Left ventricle myocardium superior (tissue), 1 donor: ENCODE measurements at places on chromosomes 5 and 9.

- no peak for DNase-seq
These were observed 581.4 kb downstream of the CDK5RAP2 start for GRCh38 chr9:119998614-119999013.

- DNase-seq = no peak
These were observed 109.7 kb downstream of the LPAR1 start for GRCh38 chr9:110928599-110928998.

DNA sequence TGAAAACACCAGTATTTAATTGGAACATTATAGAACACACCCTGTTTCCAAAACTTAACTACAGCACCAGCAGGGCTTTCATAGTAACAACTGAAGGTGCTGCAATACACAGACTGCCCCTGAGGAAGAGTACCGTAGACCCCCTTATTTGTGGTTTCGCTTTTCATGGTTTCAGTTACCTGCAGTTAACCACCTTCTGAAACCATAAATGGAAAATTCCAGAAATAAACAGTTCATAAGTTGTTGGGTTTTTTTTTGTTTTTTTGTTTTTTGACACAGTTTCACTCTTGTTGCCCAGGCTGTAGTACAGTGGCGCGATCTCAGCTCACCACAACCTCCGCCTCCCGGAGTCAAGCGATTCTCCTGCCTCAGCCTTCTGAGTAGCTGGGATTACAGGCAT is 9.5 kb upstream of the GLDC start:
- no peak for DNase-seq

GRCh38 chr5:107510125-107510524 is 160.6 kb downstream of the EFNA5 start:
- DNase-seq = no peak

DNA sequence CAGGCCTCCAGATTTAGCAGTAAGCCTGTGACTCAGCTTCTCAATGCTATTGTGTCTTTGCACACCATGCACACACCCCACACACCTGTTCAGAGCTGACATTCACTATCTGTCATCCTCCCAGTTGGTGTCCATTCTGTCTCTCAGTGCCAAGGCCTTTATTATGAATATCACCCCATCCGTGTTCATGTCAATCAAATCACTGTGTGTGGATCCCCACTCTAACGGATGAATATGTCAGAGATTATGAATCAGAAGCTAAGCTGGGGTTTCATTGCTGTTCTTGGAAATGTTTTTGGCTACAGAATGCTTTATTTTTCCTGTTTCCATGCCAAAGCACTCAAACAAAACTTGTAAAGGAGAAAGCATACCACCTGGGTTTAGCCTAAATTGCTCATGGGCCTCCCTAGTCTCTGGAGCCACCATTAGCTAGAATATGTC is 9.4 kb upstream of the MAMDC2 start:
- no peak for DNase-seq

DNA sequence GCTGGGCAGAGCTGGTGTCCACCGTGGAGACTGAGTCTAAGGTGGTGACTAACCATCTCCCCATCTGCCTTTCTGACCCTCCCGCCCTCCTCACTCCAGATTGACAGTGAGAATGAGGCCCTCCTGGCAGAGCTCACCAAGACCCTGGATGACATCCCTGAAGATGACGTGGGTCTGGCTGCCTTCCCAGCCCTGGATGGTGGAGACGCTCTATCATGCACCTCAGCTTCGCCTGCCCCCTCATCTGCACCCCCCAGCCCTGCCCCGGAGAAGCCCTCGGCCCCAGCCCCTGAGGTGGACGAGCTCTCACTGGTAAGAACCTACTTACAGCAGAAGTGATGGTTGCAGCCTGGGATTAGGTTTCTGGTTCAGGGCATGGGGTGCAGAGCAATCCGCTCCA is 96.5 kb downstream of the PPARGC1B start:
- peak; percentile 75 for DNase-seq

DNA sequence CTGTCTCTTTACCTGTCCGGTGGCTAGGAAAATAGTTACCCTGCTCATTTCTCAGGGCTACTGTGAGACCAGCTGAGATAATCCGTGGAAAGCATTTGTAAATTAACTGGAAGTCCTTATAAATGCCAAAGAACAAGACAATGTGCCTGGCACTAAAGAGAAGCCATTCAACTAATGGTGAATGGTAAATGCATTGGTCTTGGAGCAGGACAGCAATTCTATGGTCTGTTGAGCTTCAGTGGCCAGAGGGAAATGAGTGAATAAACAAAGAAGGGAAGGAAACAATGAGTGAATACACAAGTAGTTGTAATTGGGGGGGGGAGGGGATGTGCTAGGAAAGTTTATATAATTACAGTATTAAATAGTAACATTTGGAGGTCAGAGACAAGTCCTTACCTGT is 353.6 kb downstream of the SEMA5A start:
- no peak for DNase-seq

DNA sequence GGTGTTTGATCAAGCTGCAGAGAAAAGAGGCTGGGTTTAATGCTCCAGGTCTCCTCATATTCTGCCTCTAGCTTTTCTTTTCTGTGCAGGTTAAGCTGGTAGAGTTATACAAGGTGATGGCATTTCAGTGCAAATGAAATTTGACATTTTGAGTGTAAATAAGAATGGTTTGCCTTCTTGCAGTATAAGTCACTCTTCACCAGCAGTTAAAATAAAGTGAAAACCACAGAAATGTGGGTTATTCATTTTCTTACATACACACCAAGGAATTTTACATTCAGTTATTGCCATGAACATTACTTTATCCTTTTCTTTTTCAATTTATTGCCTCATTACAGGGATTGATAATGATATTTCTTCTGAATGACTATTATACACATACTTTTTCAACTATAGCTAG is 337.5 kb upstream of the PCSK5 start:
- no peak for DNase-seq

DNA sequence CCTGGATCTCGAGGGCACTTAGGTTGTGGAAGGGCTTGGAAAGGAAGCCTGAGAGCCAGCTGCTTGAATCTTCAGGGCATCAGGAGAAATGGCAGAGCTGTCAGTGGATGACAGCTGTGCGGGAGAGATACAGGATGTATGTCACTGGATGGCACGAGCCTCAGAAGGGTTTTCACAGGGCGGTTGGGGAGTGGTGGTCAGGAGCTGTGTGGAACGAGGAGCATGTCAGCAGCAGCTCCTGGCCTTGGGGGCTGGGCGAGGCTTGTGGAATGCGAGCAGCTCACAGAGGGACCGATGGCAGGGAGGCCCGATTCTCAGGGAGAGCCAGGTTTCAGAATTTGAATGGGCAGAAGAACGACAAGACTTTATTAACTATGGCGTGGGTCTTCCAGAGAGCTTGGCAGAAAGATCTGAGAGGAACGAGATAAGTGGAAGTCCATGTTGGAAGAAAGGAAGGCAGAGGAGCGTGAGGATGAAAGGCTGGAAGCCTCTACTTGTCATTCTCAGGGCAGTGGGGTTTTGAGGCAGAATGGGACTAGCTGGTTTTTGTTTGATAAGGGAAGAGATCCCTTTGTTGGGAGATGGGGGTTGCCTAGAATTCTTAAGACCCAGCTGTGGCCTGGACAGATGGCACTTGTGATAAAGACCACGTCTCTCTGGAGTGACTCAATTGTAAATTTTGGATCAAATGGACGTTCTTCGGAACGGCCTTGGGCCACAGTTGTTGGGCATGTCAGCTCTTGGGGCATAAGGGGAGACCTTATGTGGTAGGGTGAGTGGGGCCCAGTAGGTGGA is 60.3 kb downstream of the SNX30 start:
- no peak for DNase-seq

DNA sequence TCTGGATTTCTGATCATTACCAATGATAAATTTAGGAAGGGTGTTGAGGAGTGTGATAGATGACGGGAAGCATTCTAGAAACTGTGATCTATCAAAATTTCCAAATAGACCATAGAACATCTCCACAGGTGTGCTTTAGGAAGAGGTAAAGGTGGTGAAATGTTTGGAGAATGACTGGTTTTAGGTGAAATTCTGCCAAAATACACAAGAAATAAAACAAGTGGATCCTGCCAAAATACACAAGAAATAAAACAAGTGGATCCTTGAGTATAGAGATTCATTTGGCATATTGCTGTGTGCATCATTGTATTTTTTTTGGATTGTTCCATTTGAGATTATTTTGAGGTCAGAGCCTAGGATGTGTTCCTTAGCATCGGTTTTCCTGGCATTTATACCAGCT is 88.3 kb upstream of the CTNND2 start:
- DNase-seq = no peak

- no peak for DNase-seq
These were observed 248.3 kb downstream of the FSTL4 start for GRCh38 chr5:133363807-133364587.

DNA sequence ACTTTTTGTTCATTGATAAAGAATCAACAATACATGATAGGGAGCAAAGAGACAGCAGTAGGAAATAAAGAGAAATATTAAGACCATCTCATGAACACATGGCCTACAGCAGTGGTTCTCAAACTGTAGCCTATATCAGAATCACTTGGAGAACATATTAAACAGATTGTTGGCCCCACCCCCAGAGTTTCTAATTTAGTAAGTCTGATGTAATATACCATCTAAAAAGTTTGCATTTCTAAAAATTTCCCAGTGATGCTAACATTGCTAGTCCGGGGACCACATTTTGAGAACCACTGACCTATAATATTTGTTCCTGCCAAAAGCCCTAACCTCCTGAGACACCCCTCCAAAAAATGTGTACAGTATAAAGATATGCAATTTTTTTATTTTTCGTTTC is 306.2 kb upstream of the NREP start:
- no peak for DNase-seq

DNA sequence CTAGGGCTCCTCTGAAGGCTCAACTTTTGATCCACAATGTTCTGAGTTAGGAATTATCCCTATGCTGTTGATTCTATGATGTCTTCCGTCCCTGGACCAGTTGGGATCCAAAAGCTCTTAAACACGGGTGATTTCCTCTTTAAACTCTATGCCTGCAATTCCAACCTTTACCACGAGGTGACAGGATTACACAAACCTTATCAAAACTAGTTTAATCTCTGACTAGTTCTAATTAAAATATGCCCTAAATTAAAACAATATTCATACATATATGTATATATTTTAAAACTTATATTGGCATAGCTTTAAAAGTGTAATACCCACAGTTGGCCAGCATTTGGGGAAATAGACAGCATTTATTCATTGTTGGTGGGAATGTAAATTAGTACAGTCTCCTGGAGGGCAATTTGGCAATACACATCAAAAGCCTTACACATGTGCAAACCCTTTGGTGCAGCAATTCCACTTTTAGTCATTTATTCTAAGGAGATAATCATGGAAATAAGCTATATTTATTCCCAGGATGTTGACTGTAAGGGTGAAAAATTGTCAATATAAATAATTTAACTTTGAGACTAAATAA is 51.6 kb upstream of the PHYKPL start:
- DNase-seq = no peak

GRCh38 chr9:92527291-92527828 is 8.4 kb downstream of the ECM2 start:
- no peak for DNase-seq

GRCh38 chr5:163475411-163475810 is 15.0 kb downstream of the HMMR start:
- no peak for DNase-seq

DNA sequence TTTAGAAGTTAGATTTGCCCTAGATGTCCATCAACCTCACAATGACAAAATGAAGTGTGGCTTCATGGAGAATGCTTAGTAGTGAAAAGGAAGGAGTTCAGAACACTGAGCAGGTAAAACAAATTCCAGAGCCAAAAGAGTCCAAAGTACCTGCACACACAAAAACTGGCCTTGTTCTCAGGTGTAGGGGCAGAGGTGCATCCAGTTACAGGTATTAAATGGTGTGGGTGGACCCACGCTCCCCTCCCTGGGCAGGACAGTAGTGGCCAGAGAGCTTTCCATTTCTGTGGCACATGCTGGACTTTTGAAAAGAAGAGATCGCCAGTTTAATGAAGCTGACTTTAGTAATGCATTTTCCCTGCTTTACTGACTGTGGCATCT is 47.2 kb downstream of the SECISBP2 start:
- DNase-seq = no peak

- no peak for DNase-seq
These were observed 26.9 kb downstream of the ADAM19 start for GRCh38 chr5:157548513-157549282.

DNA sequence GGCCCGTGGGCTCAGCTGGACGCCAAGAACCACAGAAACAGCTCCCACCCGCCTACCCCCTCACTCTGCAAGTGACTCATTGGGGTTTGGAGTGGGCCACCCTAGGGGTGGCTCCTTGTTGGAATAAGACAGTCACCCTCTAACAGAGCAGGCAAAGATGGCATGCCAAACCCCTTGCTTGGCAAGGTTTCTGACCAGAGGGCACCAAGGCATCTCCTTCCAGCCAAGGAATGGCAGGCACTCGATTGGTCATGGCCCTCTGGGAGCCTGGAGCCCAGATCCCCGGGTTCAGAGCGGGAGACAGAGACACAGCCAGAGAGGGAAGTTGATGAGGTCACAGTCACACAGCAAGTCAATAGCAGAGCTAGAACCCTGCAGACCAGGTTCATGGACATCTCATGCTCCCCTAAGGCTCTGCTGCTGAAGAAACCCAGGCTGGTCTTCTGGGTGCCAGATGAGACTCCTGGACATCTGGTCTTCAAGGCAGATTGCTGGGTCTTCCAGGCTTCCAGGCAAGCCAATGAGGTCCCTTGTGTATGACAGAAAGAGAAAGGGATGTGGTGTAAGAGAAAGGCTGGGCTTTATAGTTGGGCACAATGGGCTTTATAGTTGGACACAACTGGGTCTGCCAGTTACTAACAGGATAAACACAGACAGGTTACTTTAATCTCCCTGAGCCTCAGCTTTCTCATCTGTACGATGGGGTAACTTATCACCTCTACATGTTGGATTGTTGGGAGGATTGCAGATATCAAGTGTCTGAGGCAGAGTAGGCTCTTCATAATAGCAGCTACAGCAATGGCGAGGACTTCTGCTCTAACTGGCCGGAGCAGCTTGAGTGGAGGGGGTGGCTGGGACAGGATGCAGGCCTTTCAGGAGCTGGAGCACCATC is 23.3 kb upstream of the KIF12 start:
- no peak for DNase-seq

DNA sequence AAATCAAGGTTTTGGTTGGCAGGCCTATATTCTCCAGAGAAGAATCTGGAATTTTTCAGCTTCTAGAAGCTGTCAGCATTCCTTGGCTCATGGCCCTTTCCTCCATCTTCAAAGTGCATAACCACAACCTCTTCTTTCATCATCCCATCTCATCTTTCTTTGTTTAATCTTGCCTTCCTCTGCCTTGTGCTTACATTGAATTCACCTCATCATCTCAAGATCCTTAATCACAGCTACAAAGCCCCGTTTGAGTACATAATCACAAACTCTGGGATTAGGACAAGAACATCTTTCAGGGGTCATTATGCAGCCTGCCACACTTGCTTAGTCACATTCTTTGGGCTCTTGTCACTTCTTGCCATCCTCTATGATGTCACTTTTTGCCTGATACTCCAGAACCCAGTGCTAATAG is 130.3 kb downstream of the FOXD1 start:
- DNase-seq = no peak

- no peak for DNase-seq
These were observed 4.4 kb upstream of the NDUFS4 start for GRCh38 chr5:53556001-53556400.

GRCh38 chr9:101465326-101465915 is 29.8 kb upstream of the ALDOB start:
- DNase-seq = peak; percentile 44

GRCh38 chr5:372996-373709 is 51.6 kb downstream of the AHRR start:
- DNase-seq = peak; percentile 26
